Renal cortex interstitium (tissue), 15 donors: ENCODE measurements at places on chromosomes 5 and 9. TPM values are rescaled to one million over a fixed set of nuclear protein-coding genes. Genes with fewer than 3 reads are reported as not detected.

DNA sequence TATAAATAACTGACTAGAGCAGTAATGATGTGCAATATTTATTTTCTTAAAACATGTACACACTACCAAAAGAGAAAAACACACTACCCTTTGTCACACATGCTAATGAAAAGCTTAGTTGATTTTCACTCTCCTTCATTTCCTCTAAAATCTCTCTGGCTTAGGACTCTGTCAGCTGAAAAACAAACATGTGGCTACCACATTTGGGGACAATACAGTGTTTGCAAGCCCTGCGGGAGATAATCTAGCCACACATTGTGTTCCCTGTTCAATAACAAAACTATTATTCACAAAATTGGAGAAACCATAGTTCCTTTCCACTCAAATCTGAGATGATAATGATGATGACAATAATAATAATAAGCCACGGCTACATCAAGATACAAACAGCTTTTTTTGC, 3.5 kb upstream of the LOX start:
- DNase-seq, result no peak

GRCh38 chr5:158198636-158199035, 339.7 kb upstream of the CLINT1 start:
- DNase-seq, result no peak

GRCh38 chr5:78768781-78769380, 120.3 kb upstream of the LHFPL2 start:
- DNase-seq, result no peak

DNA sequence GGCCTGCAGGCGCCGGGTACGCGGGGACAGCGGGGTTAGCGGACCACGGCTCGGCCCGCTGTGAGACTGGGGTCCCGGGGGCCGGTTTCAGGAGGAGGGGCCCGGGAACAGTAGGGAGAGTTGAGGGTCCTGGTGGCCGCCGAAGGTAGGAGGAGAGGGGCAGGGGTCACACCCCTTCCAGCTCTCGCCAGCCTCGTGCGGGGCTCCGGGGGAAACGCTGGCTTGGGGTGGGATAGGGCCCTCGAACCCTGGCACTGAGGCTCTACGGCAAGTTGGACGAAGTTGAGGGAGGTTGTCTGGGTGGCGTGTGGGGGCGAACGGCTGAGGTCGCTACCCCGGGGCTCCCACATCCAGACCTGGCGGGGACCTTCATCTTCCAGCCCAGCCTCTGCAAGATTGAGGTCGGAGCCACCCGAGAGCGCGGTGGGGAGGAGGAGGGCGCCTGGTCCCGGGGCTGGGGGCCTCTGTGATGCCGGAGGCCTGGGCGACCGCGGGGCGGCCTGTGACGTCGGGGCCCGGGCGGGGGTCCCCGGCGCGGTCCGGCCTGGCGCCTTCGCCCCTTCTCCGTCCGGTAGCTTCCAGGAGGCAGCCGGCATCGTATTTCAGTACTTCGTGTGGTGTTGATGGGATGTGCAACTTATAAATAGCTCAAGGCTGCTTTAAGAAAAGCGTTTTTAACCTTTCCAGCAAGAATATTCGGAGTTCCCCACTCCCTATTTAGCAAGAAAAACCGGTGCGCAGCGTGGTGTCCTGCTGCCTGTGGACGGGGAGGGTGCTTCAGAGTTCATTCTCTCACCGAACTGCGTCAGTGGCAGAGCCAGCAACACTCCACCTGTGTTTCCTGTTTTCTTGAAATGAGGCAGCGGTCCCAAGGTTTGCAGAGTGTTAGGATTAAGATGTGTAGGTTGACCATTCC, 902 bp downstream of the HABP4 start:
- no peak for DNase-seq

- DNase-seq, result no peak
Measured at GRCh38 chr5:76386360-76386759, 16.7 kb upstream of the IQGAP2 start.

DNA sequence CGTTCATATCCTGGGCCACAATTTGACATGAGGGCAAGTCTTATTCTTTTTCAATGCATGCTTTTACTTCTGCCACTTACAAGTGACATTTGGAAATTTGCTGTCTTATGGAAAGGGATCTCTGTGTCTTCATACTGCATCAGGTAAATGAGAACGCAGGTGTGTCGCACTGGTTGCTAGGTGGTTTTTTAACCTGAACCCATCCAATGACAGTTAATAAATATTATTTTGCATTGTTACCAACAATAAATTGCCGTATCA, 1.1 kb downstream of the ADAMTS16 start:
- DNase-seq, result no peak

GRCh38 chr5:158722940-158723339, 376.8 kb downstream of the EBF1 start:
- no peak for DNase-seq

- no peak for DNase-seq
Measured at GRCh38 chr5:98309785-98310598, 463.5 kb upstream of the RGMB start.

CDX1 gene
- 0.75 TPM for polyA plus RNA-seq

GRCh38 chr9:75181750-75182149, 93.4 kb downstream of the OSTF1 start:
- no peak for DNase-seq

SLC25A2 gene
- 0.35 TPM for polyA plus RNA-seq

- no peak for DNase-seq
Measured at GRCh38 chr9:3397766-3398165, 128.0 kb downstream of the RFX3 start.

ARL14EPL gene
- not detected for polyA plus RNA-seq

GRCh38 chr5:102826629-102827028, 71.5 kb downstream of the PAM start:
- no peak for DNase-seq

DNA sequence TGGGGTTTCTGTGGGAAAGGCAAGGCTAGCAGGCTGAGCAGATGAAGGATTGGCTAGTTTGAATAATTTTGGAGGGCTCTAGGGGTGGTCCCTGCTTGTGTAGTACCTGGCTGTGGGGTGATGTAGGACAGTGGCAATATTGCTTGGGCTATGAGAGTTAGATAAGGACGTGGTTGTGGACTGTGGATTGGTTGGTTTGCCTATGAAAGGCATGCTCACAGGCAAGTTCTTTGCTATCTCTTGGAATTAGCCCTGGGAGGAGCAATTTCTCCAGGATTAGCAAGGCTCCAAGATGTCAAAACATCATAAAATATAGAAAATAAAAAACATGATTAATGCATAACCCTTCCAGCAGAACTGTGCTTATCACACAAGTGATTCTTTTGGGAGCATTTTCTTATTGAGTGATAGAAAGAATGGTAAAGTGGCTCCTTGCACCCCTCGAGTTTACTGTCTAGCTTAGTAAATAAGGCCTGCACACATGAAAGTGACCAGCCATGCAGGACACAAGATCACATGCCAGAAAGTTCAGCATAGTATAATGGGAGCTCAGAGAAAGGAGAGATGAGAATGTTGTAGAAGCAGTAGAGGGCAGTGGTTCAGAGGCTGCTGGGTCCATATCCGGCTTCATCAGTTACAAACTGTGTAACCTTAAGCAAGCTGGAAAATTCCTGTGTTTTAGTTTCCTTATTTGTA, 13.8 kb downstream of the AOPEP start:
- DNase-seq, result no peak

GRCh38 chr5:40937075-40937474, 27.8 kb downstream of the C7 start:
- DNase-seq, result no peak

WWC1 gene
- 65.8 TPM for polyA plus RNA-seq

- DNase-seq, result no peak
Measured at GRCh38 chr5:159972538-159973362, 36.2 kb upstream of the TTC1 start.

DNA sequence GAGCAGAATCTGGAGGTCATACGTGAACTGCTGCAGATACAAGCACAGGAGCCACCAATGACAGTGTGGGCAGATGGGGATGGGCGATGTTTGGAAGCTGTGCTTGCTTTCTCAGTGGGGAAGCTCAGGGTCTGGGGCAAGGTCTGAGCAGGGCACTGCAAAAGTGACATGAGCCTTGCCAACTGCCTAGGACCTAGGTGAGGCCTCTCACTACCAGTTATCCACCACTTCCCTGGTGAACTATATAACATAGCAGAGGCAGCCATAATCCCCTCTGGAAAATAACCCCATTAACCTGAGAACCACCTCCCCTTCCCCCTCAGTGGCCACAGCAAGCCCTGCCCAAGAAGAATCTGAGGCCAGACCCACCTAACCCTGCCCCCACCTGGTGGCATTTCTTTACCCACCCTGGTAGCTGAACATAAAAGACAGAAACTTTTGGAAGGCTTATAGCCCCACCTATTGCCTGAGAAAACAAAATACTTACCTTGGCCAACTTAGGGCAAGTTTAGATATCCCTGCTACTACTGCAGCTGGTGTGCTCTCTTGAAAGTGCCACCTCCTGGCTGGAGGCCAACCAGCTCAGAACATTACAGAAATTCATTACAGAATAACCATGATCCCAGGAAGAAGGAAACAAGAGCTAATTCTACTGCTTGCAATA, 18.8 kb upstream of the SPEF2 start:
- no peak for DNase-seq

GRCh38 chr5:8471581-8471980, 602.6 kb downstream of the MTRR start:
- DNase-seq, result no peak

AK8 gene
- polyA plus RNA-seq, result 4.2 TPM

DNA sequence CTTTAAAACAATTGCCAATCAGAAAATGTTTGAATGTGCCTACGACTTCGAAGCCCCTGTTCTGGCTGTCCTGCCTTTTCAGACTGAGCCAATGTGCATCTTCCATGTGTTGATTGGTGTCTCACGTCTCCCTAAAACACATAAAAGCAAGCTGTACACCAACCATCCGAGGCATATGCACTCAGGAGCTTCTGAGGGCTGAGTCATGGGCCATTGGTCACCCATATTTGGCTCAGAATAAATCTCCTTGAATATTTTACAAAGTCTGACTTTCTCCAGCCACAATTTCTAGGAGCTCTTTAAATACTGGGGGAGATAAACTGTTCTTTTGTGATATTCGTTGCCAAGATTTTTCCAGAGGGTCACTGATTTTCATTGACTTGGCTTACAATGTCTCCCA, 53.9 kb downstream of the C9orf57 start:
- no peak for DNase-seq

PTGES gene
- 4.0 TPM for polyA plus RNA-seq

DNA sequence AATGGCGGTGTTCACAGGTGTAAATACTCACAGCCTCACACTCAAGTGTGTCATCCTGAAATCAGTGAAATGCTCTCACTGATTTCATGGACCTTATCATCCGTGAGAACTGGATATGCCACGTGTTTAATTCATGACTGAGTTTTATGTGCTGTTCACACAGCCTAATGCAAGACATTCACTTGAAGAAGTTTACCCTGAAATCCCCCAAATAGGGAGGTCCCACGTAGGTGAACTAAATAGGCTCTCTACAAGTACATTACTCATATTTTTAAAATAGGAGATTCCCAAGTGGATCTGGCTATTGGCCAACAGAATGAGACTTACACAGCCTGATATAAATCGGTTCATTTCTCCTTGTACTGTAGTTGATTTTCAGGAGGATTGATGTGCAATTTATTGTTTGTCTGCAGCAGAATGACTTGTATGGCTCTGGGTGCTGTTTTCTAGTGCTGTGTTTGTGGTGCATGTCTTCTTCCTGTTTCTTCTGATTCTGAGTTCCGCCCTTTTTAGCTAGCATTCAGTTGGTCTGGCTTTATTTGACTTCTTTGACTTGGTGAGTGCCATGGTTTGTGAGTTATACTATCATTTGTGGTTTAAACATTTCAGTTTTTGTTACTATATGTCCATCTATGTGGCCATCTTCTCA, 25.1 kb downstream of the TRIO start:
- DNase-seq, result no peak

- DNase-seq, result no peak
Measured at GRCh38 chr9:91130796-91131318, 230.9 kb downstream of the AUH start.

BTNL8 gene
- polyA plus RNA-seq, result 0.79 TPM

GRCh38 chr9:89917861-89918260, 313.0 kb downstream of the GADD45G start:
- no peak for DNase-seq

HACD4 gene
- 2.8 TPM for polyA plus RNA-seq

- no peak for DNase-seq
Measured at GRCh38 chr5:134139891-134140469, 25.5 kb downstream of the TCF7 start.

DNA sequence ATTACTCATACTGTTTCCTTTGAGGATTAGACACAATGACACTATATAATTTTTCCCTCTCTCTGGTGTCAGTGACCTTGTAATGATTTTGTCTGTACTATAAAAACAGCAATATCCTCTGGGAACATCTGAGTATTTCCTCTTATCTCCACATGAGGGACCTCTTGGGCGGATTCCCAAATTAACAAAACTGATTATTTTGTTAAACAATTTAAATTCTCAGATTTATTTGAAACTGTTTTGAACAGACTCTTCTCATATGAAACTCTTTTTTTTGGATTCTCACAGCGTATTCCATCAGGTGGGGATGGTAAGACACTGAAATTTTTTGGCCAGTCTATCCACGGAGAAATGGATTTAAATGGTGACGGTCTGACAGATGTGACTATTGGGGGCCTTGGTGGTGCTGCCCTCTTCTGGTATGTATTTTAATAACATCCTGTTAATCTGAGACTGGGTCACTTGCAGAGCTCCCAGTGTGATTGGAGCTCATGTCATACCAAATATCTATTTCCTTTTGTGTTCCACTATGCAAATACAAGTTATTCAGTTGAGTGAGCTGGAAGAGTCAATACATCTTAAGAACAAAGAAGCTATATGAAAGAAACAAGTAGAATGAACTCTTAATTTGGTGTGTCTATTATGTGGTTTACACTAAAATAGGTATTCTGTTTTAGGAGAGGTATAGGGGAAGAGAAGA, 73.8 kb upstream of the ITGA2 start:
- DNase-seq, result peak; percentile 65

GRCh38 chr5:103617090-103617489, 54.5 kb upstream of the NUDT12 start:
- DNase-seq, result no peak

DNA sequence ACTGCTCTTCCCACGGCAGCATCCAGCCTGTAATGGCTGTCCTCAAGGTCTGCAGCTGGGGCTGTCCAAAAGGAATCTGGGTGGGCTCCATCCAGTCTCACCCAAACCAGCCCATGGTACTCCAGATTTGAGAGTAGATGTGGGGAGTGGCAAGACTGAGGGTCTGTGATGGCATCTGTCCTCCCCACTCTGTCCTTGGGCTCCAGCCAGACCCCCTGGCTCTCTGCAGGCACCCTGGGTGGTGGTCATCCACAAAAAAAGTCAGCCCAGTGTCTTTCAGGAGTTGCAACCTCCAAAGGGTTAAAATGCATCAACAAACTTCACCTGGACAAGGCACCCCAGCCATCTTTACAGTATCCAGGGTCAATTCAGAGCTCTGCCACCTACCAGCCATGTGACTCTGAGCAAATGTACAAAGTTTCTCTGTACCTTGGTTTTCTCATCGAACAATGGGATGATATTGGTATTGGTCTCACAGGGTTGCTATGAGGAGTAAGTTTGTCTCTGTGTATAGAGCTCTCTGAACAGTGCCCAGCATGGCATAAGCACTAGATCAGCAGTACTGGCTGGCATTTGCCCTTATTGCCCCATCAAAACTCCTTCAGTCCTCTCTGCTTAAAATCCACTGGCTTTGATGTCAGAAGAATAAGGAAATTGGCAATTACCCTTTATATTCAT, 7.3 kb upstream of the S1PR3 start:
- DNase-seq, result no peak
